ENCODE measurements at places on chromosomes 5 and 9.

- DNase-seq, result no peak
Measured at GRCh38 chr5:55347786-55348185, 40.0 kb downstream of the MTREX start.

GRCh38 chr9:113875459-113876150, 504 bp upstream of the ZNF618 start:
- no peak for DNase-seq

DNA sequence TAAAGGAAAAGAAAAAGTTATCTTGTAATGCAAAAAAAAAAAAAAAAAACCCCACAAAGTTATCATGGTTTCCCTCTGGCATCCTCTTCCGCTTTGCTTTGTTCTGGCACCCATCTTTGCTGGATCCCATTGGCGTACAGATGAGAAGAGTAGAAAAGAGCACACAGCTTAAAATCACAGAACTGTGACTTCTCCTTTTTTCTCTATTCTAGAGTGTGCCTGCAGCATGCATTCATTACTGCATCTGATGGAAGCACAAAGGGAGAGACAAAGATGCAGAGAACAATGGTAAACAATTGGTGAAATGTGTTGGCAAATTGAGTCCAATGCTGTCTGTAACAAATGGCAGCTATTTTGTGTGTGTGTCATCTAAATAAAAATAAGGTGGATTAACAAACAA, 440.8 kb upstream of the PIK3R1 start:
- no peak for DNase-seq

DNA sequence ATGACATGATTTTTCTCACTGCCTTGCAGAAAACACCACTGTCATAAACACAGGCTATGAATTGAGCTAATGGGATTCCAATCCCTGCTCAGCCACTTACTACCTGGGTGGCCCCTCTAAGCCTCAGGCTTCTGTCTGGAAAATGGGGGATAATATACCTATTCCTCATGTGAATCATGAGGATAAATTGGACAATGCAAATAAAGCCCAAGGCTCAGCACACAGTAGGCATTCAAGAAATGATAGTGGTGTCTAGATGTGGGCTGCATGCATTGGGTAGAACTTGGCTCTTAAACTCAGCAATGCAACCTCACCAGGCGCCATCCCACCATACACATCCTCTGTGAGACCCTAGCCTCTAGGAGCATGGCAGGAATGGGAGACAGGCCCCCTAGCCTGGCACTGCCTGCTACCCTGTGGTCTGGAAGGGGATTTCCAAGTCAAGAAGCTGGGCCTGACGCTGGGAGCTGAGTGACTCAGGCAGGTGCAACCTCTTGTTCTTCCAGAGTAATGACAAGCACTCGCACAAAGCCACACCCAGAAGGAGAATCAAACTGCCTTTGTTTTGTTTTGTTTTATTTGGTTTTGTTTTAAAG, 2.3 kb upstream of the TNIP1 start:
- DNase-seq, result no peak

DNA sequence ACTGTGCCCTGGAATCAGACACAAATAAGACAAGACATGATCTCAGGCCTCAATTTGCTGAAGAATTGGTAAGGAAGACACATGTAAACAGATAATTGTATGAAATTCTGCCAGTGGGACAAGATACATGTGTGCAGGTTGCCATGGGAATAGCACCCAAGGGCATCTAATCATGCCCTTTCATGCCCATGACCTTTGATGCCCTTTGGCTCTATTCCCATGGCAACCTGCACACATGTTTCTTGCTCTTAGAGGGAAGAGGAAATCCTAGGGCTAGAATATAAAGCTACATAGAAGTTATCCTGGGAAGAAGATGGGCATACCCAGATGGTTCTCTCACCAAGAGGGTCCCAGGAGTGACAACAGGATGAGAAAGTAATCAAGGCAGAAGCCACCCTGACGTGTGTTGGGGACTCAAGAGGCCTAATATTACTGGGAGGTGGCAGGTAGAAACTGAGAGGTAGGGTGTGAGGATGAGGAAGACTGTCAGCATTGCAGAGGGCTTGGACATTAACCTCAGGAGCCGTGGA, 34.4 kb downstream of the P4HA2 start:
- DNase-seq, result no peak

GRCh38 chr9:4422495-4422894, 67.8 kb upstream of the SLC1A1 start:
- no peak for DNase-seq

DNA sequence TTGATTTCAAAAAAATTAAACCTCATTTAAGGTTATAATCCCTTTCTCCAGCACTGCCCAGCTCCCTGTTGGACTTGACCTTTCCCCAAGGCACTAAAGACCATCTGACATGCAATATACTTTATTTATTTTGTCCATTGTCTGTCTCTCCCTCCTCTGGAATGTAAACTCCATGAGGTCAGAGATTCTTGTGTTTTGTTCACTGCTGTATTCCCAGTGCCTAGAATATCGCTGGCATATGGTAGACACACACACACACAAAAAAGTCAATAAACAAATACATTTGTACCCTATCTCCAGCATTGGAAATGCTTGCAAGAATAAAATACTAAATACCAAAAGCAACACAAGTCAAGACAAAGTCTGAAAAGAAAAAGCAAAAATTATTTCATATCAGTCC, 17.3 kb upstream of the ARSB start:
- DNase-seq, result no peak

- no peak for DNase-seq
Measured at GRCh38 chr5:72129725-72130124, 22.4 kb downstream of the MAP1B start.

GRCh38 chr5:171568389-171568788, 148.9 kb downstream of the FGF18 start:
- DNase-seq, result no peak

GRCh38 chr5:91207248-91207647, 175.9 kb downstream of the ARRDC3 start:
- no peak for DNase-seq

DNA sequence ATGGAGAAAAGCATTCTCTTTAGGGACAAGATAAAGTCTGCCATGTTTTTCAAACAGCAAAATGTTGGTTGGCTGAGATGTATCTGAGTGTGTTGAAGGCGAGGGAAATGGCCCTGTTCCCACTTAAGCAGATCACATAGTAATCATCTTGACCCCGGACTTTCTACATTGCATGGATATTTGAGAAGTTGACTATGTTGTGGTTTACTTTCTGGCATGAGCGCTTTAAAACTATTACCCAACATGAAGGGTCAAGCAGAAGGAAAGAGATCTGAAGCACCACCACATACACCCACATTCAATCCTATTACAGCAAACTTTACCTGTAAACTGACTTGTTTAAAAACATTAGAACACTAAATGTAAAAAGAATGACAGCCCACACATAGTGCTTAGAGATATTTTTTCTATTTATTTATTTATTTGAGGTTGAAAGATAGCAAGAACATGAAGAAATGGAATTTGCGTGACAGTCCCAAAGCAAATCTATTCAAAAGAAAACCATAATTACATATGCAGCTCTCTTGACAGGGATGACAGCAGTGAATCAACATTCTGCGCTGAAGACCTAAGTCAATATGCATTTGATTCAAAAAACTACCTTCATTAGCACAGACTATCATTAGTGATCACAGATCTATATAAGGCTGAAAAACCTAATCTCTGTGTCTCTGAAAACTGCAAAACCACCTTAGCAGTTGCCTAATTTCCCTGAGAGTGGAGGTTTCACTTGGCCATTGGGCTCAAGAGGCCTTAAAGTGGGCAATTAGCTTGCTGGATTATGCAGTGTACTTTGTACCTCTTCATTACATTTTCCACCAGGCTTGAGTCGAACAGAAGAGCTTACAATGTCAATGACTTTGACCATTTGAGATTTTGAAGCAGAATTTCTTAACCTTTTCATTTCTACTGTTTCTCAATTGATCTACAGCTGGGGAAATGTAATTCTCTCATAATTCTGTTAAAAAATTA, 195.0 kb downstream of the PDE4D start:
- no peak for DNase-seq

DNA sequence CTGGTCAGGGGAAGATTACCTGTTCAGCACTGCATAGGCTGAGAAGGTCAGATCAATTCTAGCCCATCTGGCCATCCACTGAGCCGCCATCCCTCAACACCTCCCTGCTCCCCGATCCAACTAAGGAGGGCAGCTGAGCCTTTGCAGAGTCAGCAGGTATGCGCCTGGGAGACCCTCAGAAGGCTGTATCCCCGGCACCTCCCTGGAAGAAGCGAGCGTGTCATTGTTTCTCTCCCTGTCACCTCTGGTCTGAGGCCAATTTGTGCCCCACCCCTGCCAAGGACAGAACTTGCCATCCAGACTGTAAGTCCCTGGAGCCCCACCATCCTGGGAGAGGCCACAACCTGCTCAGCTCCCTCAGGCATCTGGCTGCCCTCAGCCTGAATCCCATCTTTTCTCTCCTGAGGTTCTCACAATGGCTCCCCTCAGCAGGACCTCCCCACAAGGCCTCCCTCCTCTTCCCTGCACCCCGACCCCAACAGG, 2.6 kb downstream of the CLTB start:
- DNase-seq, result no peak

DNA sequence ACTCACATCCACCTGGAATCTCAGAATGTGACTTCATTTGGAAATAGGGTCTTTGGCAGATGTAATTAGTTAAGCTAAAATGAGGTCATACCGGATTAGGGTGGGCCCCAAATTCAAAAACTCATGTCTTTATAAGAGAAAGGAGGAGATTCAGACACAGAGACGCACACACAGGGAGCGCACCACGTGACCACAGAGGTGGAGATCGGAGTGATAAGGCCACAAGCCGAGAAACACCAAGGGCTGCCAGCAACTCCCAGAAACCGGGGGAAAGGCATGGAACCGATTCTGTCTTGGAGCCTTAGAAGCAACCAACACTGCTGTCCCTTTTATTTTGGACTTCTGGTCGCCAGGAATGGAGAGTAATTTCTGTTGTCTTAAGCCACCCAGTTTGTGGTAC, 31.8 kb upstream of the LMX1B start:
- DNase-seq, result no peak

GRCh38 chr9:35257986-35258659, 96.3 kb downstream of the UNC13B start:
- DNase-seq, result no peak

- DNase-seq, result no peak
Measured at GRCh38 chr5:133029416-133029815, 3.1 kb upstream of the ZCCHC10 start.

- DNase-seq, result no peak
Measured at GRCh38 chr5:1945606-1946005, 62.9 kb upstream of the IRX4 start.

- no peak for DNase-seq
Measured at GRCh38 chr5:7941692-7942091, 72.7 kb downstream of the MTRR start.

All from GM19239 (cell line).